Camera-type eye (tissue), 1 donor: ENCODE measurements at places on chromosomes 5 and 9. TPM values are rescaled to one million over a fixed set of nuclear protein-coding genes. Genes with fewer than 3 reads are reported as not detected.

The GM2A gene
- 21.9 TPM for total RNA-seq

The MAMDC2 gene
- 20.3 TPM for total RNA-seq

The PDE8B gene
- total RNA-seq: 5.7 TPM

The NTRK2 gene
- total RNA-seq: 70.8 TPM

The ANKRD34B gene
- not detected for total RNA-seq

The GPR21 gene
- 7.7 TPM for total RNA-seq

The PCA3 gene
- total RNA-seq: 0.27 TPM
